ENCODE measurements at places on chromosomes 7 and 10.

DNA sequence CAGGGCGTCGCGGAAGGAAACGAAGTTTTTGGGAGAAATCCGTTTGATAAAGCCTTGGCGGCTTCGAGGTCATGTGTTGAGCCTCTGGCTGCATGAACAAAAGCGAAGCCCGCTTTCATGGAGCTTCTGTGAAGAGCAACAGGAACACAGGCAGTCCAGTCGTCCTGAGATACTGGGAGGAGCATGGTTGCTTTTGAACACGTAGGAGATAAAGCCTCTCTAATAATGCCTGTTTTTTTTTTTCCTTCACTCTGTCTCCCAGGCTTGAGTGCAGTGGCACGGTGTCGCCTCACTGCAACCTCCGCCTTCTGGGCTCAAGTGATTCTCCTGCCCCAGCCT lies 473 bp upstream of the ZNF32 start:
- ATAC-seq = peak; percentile 27

DNA sequence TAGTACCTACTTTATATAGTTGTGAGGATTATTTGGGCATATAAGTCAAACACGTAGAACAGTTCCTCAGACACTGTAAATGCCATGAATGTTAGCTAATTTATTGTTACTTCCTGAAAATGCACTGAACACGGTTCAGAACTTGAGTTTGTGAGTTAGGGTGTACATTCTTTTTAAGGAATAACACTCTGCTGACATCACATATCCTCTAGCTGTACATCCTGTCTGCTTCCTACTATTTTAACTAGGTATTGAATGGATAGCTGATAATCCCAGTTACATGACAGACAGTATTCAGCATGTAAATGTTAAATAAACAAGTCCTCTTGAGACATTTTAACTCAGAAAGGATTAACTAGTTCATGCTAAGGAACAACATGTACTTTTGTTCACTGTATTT lies 16.0 kb downstream of the SAMD8 start:
- peak; percentile 30 for ATAC-seq

DNA sequence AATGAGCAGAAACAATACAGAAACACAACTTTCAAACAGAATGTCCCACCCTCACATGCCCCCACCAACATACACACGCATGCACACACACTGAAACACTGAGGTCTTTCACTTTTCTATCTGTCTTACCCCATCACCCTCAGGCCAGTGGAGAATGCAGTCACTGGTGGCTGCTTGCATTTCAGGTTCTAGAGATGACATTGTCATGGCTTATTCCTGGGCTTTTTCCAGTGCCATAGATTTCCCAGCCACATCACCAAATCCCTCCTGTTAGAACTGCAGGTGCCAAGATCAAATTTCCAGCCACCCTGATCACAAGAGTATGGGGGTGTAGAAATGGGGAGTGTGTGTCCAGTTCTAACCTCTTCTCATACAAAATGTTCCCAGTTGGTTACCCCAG lies 68.4 kb downstream of the CACNA2D1 start:
- ATAC-seq = no peak

DNA sequence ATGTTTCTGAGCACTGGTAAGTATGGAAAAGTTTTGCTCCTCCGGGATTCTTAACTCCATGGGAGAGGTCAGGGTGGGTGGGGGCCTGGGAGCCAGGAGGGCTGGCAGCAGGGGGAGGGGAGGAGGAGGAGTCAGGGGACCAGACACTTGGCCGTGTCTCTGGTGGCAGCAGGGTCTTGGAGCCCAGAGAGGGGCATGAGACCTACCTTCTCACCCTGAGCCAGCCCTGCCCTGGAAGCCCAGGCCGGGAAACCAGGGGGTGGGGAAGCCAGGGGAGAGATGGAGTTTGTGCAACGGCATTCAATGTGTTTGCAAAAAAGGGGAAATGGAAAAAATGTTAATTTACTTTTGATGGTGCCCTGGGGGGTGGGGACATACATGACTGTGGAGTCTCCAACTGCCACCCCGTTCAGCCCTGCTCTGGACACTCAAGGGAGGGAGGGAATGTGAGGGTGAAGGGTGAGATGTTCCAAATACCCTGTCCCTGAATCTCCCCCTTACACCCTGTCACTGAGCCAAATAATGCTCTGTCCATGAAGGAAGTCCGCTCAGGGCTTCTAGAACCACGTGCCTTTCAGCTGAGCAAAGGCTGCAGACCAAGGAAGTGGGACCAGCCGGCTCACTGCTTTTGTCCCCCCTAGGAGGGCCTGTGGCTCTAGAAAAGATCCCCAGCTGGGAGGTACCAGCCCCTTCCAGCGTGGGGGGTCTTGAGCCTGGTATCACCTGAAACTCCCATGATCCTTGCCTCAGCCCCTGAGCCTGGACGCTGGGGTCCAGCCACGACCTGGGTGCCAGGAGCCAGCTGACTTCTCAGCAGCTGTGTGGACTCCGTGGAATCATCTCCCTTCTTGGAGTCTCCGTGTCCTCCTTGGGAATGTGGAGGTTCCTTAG lies 48.3 kb downstream of the TMEM270 start:
- no peak for ATAC-seq

DNA sequence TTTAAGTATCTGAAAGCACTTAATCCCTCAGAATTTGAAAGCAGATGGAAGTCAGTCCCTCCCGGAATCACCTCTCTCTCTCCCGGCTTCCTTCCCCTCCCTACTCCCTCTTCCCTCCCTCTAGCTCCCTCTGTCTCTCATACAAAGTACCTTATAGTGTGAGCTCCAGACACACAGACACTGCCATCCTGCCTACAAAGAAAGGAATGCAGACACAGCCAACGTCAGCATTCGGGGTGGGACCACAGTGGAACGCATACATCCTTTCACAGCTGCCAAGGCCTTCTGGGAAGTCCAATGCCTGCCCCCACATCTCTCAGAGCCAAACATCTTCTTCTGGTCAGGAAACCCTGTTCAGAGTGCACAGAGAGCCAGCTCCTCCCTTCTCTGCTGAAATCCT lies 9.3 kb downstream of the NOD1 start:
- ATAC-seq = peak; percentile 95

DNA sequence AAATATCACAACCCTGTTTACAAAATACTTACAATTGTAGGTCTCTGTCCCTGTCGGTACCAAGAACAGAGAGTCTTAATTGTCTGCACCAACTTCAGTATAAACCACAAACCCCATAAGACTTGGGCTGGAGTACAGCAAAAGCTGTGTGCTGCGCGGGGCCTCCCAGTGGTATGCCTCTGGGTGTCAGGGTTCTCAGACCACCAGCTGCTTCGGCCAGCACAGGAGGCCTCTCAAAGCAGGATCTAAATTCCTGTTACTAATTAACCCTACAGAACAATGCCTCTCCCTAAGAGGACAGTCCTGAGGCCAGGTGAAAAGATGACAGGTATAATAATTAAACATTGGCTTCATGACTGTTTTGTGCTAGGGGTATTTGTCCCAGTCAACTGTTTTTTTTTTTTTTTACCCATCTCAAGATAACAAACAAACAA lies 957 bp upstream of the SVIL start:
- peak; percentile 45 for ATAC-seq
